ENCODE measurements at places on chromosomes 2 and 18.

GRCh38 chr2:62180975-62181374 lies 14.9 kb upstream of the B3GNT2 start:
- no peak for DNase-seq

GRCh38 chr2:212539072-212539880 lies 674 bp upstream of the ERBB4 start:
- DNase-seq, result peak; percentile 55

GRCh38 chr2:185373229-185373628 lies 365.4 kb upstream of the FSIP2 start:
- no peak for DNase-seq

- DNase-seq, result no peak
These were observed 30.2 kb upstream of the EGR4 start for GRCh38 chr2:73323551-73323950.

DNA sequence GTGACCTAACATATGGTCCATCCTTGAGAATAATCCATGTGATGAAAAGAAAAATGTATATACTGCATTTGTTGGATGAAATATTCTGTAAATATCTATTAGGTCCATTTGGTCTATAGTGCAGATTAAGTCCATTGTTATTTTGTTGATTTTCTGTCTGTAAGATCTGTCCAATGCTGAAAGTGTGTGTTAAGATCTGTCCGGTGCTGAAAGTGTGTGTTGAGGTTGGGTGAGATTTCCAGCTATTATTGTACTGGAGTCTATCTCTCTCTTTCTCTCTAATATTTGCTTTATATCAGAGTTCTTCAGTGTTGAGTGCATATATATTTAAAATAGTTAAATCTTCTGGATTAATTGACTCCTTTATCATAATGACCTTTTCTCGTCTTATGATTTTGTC lies 828.8 kb upstream of the CRIM1 start:
- peak; percentile 33 for DNase-seq

DNA sequence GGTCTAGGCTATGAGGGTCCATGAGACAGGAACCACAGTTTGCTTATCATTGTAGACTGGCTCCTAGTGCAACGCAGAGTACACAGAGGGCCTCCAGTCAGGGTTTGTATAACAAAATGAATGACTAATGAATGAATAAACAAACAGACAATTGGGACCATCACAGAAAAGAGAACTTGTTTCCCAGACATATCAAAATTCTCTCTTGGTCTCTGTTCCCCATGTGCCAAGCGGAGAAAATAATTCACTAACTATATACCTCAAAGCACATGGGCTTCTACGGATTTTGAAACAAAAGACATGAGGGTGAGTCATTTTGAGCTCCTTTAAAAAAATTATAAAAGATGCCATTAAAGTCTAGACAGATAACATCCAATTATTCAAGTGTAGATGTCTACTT lies 28.0 kb downstream of the INO80C start:
- no peak for DNase-seq

DNA sequence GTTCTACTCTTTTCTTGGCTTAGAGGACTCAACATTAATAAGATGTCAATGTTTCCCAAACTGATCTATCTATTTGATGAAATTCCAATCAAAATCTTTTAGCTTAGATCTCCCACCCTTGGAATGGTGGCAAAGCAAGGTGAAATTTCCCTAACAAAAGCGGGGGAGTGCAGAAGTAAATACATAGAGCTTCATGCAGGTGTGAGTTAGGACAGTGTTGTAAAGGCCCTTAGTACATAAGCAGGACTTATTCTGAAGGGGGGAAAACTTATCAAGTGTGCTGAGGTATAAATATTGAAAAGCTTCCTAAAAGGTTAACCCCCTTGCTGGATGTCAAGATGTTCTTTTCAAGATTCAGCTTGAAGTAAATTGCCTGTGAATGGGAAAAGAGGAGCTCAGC lies 608.6 kb upstream of the CELF4 start:
- DNase-seq, result no peak

DNA sequence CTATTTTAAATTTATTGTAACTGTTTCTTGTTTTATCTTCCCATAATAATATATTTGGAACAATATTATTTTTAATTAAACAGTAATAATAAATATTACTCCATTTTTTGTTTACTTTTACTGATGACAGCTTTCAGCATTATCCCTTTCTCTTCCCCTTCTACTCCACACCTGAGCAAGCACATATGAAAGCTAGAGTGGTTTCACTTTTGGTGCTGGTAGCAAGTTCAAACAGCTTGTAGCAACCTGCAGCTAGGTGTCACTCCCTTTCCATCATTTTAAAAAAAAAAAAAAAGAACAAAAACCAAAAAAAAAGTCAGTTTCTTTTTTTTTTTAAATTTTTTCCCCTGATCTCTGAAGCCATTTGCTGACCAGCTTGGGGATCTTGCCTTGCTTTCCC lies 801.8 kb downstream of the CCDC85A start:
- DNase-seq, result no peak

DNA sequence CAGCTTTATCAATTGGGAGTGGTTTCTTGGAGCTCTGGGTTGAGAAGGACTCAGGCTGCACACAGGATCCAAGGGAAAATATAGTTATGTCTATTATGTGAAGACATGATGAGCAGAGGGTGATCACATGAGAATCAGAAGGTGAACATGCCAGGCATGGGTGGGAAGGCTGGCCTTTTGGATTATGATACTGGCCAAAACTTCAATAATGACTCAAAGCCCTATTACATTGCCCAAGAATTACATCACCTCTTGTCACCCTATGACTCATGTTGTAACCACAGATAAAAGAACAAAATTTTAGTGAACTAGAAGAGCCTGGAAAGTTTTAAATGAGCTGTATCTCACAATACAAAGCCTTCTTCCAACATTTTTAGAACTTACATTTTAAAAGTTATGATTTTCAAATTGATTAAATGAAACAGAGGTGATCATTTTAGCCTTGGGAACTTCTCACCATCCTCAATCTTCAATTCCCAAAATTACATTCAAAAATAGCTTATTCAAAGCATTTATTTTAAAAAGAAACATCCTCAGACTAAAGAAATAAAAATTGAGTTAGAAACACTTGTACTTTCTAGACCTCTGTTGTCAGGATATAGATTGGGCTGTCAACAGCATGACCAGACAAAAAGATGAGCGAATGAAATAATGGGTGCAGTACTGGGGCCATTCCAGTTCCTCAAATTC lies 428.3 kb downstream of the MBD2 start:
- peak; percentile 85 for DNase-seq

GRCh38 chr2:191297033-191297432 lies 51.8 kb downstream of the MYO1B start:
- no peak for DNase-seq

DNA sequence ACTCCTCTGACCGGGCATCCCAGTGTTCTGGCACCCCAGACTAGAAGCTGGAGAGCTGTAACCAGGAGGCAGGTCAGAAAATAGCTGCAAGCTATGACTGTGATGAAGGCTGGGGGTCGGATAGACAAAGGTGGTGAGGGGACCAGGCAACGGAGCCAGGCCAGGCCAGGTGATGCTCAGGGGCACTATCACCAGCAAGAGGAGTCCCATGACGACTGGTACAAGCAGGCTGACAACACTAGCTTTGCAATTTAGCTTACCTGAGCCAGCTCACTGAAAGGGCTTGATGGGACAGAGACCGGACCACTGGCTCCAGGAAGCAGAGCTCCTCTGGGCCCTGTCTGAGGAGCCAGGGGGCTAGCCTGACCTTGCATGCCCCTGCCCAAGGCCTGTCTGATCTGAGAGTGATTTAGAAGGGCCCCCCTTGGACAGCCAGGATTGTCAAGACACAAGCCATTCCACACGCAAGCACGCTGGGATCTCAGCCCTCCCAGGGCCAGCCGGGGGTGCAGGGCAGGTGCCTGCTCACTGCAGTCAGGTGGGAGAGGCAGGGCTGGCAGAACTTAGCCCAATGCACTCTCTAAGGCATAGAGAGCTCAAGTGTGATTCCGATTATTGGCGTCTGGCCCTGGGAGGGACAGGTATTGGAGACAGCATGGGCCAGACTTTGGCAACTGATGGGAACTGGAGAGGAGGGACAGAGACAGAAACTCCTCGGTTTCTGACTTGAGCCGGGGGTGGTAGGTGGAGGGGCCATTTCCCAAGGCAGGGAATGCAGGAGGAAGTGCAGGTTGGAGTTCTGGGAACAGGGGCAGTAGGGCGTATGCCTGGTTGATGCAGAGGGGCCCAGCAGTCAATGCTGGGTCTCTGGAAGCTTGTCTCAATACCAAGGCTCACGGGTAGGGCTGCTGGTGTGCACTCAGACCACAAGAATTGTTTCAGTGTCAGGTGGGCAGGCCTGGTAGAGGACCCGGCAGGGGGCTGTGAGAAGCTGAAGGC lies 47.7 kb downstream of the MYO7B start:
- no peak for DNase-seq

DNA sequence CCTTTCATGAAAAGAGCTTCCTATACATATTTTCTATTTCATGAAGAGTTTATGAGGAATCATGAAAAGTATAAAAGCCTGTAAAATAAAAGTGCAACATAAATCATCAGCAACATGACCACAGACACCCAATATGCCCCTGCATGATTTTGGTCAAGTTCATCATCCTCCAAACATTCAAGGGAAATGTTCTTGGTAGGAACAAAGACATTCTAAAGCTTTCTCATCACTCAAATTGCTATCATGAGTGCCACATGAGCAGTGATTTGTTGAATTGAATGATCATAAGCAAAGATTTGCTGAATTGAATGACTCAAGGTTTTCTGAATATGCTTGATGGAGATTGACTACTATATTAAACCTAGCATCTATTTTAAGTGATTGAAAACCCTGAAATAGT lies 172.2 kb downstream of the MBD2 start:
- DNase-seq, result no peak

- DNase-seq, result no peak
These were observed 60.8 kb upstream of the DNMT3A start for GRCh38 chr2:25402477-25402876.

DNA sequence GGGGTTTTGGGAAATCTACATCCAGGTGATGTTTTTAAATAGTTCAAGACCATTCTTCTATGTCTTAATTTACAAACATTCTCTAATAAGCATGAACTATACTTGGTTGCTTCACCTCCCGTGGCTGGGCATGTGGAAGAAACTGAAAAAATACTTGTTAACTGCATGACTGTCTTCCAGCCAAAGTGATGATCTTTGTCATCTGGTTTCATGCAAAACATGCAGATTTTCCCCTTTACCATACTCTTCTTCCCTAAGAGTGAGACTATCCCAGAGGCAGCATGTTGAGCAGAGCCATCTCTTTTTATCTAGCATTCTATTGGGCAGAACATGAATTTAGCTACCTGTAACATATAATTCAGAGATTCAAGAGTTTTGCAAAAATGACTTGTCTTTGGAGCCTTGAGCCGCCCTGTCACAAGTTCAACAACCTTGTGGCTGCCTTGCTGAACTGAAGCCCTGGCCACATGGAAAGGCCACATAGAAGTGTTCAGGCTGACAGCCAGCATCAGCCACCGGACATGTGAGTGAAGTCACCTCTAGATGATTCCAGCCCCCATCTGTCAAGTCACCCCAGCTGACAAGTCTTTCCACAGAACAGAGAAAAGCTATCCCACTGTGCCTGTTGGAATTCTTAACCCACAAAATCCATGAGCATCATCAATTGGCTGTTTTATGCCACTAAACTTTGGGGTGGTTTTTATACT lies 142.8 kb downstream of the ANKRD44 start:
- no peak for DNase-seq

- DNase-seq, result no peak
These were observed 396.0 kb upstream of the SMIM21 start for GRCh38 chr18:75823471-75823870.

- DNase-seq, result peak; percentile 81
These were observed 116.0 kb downstream of the TNS1 start for GRCh38 chr2:217886720-217887309.

GRCh38 chr18:23353459-23353858 lies 99.6 kb upstream of the RIOK3 start:
- DNase-seq, result no peak

DNA sequence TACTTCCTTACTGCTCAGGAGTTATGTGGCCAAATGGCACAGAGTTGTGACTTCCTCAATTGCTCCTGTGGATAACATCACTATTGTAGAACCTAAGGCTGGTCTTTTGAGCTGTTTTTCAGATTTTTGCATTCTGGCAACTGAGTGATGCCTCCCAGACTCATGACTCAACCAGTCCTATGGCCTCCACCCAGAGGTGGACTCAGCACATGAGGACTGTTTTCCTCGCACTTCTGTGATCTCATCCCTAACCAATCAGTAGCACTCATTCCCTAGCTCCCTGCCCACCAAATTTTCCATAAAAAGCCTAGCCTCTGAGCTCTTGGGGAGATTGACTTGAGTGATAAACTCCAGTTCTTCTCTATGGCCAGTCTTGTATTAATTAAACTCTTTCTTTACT lies 407.9 kb upstream of the TNP1 start:
- no peak for DNase-seq

DNA sequence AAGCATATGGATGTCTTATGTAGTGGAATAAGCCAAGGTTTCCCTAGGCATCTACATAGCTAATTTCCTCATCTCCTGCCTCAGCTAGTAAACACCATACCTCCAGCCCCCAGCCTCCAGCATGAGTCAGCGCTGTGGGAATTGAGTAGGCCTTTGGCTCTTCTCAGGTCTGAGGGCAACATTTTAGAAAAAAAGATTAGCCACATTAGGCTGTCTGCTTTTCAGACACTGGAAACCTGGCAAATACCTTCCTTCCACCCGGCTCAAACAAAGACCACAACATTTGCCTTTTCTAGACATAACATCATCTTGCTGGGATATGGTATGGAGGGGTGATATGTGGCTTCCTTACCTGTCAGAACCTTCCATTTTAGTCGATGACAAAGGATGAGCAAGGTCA lies 6.1 kb upstream of the CCDC195 start:
- DNase-seq, result peak; percentile 49

- DNase-seq, result no peak
These were observed 15.7 kb upstream of the PER2 start for GRCh38 chr2:238304116-238304515.

DNA sequence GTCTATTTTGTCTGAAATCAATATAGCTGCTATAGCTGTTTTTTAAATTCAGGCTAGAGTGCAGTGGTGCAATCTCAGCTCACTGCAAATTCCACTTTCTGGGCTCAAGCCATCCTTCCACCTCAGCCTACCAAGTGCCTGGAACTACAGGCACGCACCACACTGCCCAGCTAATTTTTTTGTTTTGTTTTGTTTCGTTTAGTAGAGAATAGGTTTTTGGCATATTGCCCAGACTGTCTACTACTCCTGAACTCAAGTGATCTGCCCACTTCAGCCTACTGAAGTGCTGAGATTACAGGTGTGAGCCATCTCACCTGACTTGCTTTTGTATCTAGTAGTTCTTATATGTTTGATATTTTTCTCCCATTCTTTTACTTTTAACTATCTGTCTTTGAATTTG lies 259.7 kb downstream of the CDH19 start:
- DNase-seq, result peak; percentile 4

DNA sequence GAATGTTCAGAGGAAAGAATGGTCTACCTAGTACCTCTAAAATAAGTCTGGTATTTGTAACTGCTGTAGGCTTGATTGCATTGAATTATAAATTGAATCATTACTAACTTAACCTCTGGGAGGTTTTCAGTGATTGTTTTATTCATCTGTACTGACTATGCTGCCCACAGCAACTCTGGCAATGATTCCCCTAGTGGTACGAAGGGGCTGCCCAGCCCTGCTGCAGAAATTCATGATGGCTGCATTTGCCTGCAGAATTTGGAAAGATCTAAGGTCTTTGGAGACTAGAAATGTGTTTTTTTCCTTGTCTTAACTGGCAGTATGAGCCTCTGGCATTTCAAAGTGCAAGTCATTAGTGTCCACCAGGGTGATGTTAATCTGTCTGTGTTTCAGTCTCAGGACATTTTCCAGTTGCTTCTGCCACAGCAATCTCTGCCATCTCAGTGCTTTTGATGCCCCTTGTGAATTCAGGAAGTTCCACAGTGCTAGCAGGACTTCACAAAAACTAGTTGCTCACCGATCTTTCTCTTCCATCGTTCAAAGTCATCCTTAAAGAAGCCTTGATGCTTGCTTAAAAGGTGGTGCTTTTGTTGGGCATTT lies 13.4 kb upstream of the LRPPRC start:
- DNase-seq, result peak; percentile 3
